ENCODE measurements at places on chromosomes 13 and 19.
A peak's percentile ranks its signal among the peaks of the same experiment; 100 is the strongest.

- DNase-seq, result peak; percentile 3
These were observed 617.5 kb upstream of the KLF12 start for GRCh38 chr13:74751739-74752138.

GRCh38 chr13:103471896-103472295, 405.7 kb upstream of the SLC10A2 start:
- DNase-seq, result no peak

GRCh38 chr13:94143624-94144350, 335.7 kb downstream of the DCT start:
- no peak for DNase-seq

DNA sequence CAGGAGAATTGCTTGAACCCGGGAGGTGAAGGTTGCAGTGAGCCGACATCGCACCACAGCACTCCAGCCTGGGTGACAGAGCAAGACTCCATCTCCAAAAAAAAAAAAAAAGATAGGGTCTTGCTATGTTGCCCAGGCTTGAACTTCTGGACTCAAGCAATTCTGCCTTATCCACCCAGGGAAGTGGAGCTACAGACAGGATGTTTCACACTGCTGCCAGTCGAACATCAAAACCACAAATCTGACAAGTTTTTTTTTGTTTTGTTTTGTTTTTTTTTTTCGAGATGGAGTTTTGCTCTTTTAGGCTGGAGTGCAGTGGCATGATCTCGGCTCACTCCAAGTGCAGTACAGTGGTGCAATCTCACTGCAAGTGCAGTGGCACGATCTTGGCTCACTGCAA, 10.8 kb downstream of the XPO4 start:
- DNase-seq, result no peak

DNA sequence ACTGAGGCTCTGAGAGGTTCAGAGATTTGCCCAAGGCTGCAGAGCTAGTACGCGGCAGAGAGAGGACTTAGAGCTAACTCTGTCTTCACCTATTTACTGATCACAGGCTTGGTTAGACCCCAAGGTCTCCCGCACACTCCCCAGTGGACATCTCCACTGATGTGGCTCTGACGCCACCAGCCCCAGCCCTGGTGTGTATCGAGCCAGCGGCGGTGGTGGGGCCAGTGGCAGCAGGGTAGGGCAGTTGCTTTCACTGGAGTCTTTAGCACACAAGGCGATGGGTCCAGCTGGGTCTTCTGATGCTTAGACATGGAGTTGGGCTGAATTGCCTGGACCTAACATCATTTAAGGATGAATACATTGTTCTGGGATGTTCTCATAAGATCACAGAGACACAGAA, 85.4 kb downstream of the ANKRD10 start:
- no peak for DNase-seq

- DNase-seq, result no peak
These were observed 8.2 kb downstream of the ATP11A start for GRCh38 chr13:112697756-112698655.

DNA sequence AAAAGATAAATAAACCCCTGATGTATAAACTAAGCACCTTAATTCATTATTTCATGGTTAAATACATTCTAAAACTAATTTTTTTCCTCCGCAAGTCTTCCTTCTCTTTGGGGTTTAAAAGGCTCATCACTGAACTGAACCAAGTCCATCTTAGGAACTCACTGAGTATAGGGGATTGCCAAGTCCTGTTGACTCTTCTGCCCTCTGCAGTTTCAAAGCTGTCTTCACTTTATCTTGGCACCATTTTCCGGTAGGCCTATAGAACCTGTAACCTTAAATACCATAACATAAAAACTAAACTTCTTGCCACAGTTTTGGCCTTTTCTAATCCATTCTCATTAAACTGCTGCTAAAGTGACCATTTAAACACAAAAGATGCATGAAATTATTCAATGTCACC, 66.5 kb upstream of the USPL1 start:
- DNase-seq, result no peak

- no peak for DNase-seq
These were observed 151.3 kb downstream of the LMO7 start for GRCh38 chr13:75787249-75787928.

- DNase-seq, result no peak
These were observed 81.0 kb upstream of the STARD13 start for GRCh38 chr13:33366469-33367062.

- DNase-seq, result no peak
These were observed 12.9 kb downstream of the DPF1 start for GRCh38 chr19:38211151-38211591.

DNA sequence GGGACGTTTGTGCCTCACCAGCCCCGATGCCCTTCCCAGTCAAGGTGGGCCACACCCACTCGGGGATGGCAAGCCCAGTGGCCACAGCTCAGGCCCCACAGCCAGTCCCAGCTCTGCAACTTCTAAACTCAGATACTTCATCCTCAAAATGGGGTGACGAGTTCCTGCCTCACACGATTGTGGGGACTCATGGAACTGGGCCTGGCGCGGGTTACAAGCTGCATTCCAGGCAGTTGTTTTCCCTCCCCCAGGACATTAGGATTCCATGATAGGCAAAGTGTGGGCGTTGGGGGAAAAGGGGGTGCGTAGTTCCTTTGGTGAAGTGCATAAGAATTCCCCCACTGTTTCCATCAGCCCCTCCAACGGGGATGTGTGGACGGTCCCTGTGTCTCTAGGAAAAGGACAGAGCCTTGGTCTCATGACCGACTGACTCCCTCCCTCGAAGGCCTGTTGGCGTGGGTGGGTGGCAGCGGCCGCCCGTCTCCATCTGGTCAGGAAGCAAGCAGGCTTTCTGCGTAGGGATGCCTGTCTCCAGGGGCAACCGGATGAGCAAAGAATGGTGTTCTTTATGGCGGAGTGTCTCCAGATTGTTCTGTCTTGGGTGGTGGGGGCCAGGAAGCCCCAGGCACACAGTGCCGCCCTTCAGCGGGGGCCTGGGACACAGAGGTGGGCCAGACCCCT, 21.1 kb upstream of the NPAS1 start:
- no peak for DNase-seq

GRCh38 chr13:110214637-110215036, 92.3 kb downstream of the COL4A1 start:
- no peak for DNase-seq

DNA sequence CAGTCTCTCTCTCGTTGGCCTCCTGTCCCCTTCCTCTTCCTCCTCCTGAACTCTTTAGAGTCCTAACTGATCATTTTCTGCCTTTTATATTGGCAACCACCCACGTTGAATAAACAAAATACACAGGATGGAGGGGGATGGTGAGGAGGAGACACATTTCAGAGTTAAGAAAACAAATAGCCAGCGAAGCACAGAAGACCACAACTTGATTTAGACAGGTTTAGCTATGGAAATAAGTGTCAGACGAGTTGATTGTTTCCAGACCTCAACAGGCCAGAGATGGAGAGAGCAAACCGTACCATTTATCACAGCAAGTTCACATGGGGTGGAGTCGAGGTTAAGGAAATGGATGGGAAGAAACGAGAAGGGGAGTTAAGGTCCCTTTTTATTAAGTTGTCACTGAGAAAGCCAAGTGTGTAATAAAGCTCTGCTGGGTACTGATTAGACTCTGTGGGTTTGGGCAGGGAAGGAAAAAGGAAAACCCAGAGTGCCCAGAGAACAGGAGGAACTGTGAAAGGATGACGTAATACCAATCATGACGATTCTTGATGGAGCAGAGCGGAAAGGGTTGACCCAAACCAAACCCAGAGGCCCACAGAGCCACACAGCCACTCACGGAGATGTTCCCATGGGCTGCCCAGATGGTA, 11.1 kb upstream of the SERP2 start:
- DNase-seq, result no peak

- DNase-seq, result no peak
These were observed 86.9 kb upstream of the GPR183 start for GRCh38 chr13:99393791-99394735.

DNA sequence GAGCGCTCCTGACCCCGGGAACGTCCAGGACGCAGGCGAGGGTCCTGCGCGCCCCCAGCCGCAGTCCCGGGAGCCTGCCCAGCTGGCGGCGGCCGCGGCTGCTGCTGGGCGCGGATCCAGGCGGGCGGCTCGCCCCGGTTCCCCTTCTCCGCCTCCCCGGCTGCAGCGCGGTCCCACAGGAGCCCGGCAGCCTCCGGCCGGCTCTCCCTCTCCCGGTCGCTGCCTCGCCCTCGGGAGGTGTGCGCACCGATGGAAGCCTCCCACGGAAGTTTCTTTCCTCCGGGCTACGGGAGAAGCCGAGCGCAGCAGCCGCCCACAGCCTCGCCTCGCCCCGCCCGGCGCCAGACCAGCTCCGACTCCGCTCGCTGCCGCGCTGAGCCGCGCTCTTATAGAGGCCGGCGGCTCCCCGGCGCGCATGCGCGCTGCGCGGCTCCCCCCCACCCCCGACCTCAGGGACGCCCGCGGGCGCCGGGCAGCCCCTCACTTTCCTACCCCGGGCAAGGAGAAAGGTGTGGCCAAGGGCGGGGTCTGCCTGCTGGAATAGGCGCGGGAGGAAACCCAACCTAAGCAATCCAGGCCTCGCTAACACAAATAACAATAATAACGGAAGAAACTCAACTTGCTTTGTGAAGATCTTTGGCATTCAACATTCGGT, at the start of gene SHISA2:
SHISA2 (minus strand) TSS at position 360 of the 655 bp plus-strand sequence. CDS start 1,041 bp downstream, outside the sequence.
- peak; percentile 32 for DNase-seq

- no peak for DNase-seq
These were observed 22.2 kb downstream of the NFIX start for GRCh38 chr19:13017306-13018034.

DNA sequence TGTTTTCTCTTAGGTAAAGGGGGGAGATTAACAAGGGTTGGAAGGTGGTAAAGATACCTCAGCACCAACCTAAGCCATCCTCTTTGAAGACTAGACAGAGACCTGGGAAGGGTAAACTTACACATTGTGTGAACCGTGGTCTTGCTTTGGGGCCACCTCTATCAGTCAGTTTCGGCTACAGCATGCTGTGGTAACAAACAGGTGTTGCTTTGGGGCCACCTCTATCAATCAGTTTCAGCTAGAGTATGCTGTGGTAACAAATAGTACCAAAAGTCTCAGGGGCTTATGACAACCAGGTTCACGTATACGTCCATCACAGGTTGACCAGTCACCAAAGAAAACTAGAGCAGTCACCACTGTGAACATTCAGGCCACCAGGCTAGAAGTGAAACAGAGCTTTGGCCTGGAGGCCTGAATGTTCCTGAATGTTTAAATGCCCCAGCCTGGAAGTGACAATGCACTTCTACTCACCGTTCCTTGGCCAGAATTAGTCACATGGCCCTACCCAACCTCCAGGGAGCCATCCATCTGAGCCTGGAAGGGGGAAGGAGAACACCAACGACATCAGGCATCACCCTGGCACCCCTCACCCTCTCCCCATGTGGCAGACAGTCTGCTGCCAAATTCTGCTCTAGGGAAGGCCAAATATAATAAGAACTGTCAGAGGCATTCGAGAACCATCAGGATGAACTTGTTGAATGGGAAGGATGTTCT, 3.8 kb downstream of the FXYD7 start:
- no peak for DNase-seq

GRCh38 chr19:56273563-56274117, 1.1 kb downstream of the EDDM13 start:
- DNase-seq, result no peak

- no peak for DNase-seq
These were observed 2.5 kb downstream of the LIG4 start for GRCh38 chr13:108212886-108213285.

GRCh38 chr19:33866696-33867095, 70.0 kb downstream of the KCTD15 start:
- no peak for DNase-seq

All from NCI-H1105 (cell line).